ENCODE measurements at places on chromosomes 16 and 17. TPM values are rescaled to one million over a fixed set of nuclear protein-coding genes. Genes with fewer than 3 reads are reported as not detected.
A peak's percentile ranks its signal among the peaks of the same experiment; 100 is the strongest.

- H3K4me1 ChIP-seq, result no peaks in the 10 kb centered on the region
- H3K27me3 ChIP-seq, result no peaks in the 10 kb centered on the region
- H3K27ac ChIP-seq, result no peak overlapping the region
Measured at GRCh38 chr16:75576384-75576811, 10.2 kb downstream of the GABARAPL2 start.

DNA sequence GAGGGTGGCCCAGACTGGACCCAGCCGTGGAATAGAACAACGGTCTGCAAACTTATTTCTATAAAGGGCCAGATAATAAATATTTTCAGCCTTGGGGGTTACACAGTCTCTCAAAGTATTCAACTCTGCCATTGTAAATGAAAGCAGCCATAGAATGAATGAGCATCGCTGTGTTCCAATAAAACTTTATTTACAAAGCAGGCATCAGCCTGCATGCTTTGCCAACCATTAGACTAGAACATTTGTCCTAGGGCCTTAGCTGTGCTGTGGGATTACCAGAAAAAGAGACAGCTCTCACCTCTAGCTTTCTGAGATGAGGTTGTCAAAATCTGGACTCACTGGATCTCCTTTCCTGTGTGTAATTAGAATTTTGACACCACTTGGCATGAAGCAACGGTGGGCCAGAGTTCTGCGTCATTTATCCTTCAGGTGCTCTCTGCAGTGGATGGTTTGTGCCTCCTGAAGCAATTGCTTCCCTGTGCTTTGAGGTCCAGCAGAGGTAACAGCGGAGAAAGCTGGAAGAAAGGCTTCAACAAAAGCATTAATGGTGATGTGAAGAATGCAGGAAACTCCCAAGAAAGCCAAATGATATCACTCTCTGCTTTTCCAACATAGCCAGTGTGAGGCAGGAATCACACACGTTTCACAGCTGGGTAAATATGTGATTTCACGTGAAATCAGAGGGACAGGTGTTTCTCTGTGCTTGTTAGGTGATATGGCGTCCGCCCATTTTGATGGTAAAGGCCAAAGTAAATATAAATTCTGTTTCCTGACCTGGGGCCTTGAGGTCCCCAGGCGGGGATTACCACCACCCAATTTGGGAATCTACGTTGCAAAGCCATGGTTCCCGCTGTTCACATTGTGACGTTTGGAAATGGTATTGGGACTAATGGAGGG is 148.4 kb downstream of the PITPNC1 start:
- no peaks in the 10 kb centered on the region for H3K36me3 ChIP-seq
- H3K27ac ChIP-seq, result no peak overlapping the region
- no peak for DNase-seq
- no peak overlapping the region for H3K4me3 ChIP-seq
- peaks cover 21% of the 10 kb centered on the region for H3K4me1 ChIP-seq

DNA sequence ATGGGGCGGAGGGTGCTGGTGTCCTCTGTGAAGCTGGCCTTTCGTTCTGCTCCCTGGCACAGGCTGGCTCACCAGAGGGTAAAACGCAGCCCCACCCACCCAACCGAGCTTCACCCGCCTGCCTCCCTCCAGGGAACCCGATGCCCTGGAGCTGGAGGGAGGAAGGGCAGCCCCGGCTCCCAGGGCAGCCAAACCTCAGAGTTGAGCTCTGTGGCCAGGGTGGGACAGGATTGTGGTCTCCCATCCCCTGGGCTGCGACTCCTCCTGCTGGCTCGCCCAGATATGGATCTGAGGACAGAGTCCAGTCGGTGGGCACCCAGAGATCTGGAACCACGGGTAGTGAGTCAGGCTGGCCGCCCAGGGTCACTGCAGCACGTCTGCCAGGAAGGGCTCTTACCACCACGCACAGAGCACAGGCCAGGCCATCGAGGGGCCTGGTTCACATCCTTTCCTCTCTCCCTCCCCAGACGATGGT is 42.6 kb upstream of the CHMP6 start:
- no peak overlapping the region for H3K4me3 ChIP-seq
- no peaks in the 10 kb centered on the region for H3K4me1 ChIP-seq

GRCh38 chr17:2837147-2837561 is 40.9 kb downstream of the RAP1GAP2 start:
- H3K4me1 ChIP-seq, result no peaks in the 10 kb centered on the region
- no peak for DNase-seq
- H3K36me3 ChIP-seq, result no peaks in the 10 kb centered on the region
- no peak overlapping the region for H3K4me3 ChIP-seq
- H3K27ac ChIP-seq, result no peak overlapping the region

GRCh38 chr17:40950176-40950575 is 12.7 kb upstream of the KRT23 start:
- H3K4me1 ChIP-seq, result no peaks in the 10 kb centered on the region
- H3K36me3 ChIP-seq, result no peaks in the 10 kb centered on the region
- DNase-seq, result no peak
- H3K27ac ChIP-seq, result no peak overlapping the region

GRCh38 chr17:42708588-42708987 is 26.3 kb downstream of the CNTNAP1 start:
- H3K4me3 ChIP-seq, result no peak overlapping the region
- DNase-seq, result no peak
- H3K36me3 ChIP-seq, result peaks cover 95% of the 10 kb centered on the region
- no peaks in the 10 kb centered on the region for H3K27me3 ChIP-seq
- H3K4me1 ChIP-seq, result no peaks in the 10 kb centered on the region

- peaks cover 30% of the 10 kb centered on the region for H3K4me1 ChIP-seq
- peak within 1 kb of the TSS; percentile 10 for H3K27ac ChIP-seq
- DNase-seq, result no peak
- H3K36me3 ChIP-seq, result no peaks in the 10 kb centered on the region
- H3K4me3 ChIP-seq, result no peak within 1 kb of the TSS
- H3K27me3 ChIP-seq, result no peaks in the 10 kb centered on the region
Measured at GRCh38 chr16:2720064-2720457, at the start of gene PRSS27. TSS of gene PRSS27 (minus strand) at chr16:2720224. CDS start at chr16:2720160, 64 bp downstream.

GRCh38 chr16:12061336-12062055 is 85.0 kb downstream of the SNX29 start:
- no peaks in the 10 kb centered on the region for H3K27me3 ChIP-seq
- H3K36me3 ChIP-seq, result no peaks in the 10 kb centered on the region
- H3K27ac ChIP-seq, result peak overlapping the region; percentile 97
- DNase-seq, result peak; percentile 66

GRCh38 chr16:89341279-89341678 is 123.8 kb downstream of the ZNF778 start:
- peaks cover 18% of the 10 kb centered on the region for H3K4me1 ChIP-seq
- no peak overlapping the region for H3K27ac ChIP-seq
- no peak overlapping the region for H3K4me3 ChIP-seq
- DNase-seq, result no peak
- no peaks in the 10 kb centered on the region for H3K36me3 ChIP-seq
- H3K27me3 ChIP-seq, result no peaks in the 10 kb centered on the region

GRCh38 chr16:24773771-24774427 is 44.4 kb downstream of the TNRC6A start:
- DNase-seq, result no peak
- peaks cover 12% of the 10 kb centered on the region for H3K4me1 ChIP-seq
- no peak overlapping the region for H3K27ac ChIP-seq

DNA sequence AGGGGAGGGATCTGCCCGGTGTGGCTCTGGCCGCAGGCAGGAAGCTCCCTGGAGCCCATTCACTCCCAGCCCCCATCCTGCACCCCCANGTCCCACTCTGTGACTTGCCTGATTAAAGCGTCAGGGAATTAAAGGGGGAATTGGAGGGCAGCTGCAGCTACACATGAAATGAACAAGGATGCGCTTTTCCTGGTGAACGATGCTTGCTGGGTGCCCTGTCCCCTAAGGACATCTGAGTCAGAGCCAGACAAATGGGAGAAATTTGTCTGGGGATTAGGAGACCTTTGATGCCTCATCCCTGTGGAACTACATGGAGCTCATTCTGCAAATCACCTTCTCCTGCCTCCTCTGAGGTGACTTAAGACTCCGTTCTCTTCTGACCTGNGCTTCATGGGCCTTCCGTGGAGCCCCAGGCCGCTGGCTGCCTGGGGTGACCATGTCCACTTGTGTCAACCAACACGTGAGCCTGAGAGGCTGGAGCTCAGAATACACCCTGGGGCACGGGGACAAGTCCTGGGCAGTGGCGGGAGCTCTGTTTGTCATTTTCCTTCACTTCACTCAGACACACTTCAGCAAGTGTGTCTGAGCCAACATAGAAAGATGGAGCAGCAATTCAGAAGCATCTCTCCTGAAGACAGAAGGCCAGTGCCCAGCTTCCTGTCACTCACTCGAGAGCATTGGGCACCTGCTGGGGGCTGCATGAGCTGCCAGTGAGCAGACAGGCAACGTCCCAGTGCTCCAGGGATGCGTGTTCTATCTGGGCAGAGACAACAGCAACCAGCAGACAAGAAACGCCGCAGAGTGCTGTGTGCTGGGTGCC is 54.1 kb downstream of the METRNL start:
- no peaks in the 10 kb centered on the region for H3K36me3 ChIP-seq
- H3K4me1 ChIP-seq, result no peaks in the 10 kb centered on the region
- no peaks in the 10 kb centered on the region for H3K27me3 ChIP-seq
- no peak for DNase-seq
- no peak overlapping the region for H3K4me3 ChIP-seq

DNA sequence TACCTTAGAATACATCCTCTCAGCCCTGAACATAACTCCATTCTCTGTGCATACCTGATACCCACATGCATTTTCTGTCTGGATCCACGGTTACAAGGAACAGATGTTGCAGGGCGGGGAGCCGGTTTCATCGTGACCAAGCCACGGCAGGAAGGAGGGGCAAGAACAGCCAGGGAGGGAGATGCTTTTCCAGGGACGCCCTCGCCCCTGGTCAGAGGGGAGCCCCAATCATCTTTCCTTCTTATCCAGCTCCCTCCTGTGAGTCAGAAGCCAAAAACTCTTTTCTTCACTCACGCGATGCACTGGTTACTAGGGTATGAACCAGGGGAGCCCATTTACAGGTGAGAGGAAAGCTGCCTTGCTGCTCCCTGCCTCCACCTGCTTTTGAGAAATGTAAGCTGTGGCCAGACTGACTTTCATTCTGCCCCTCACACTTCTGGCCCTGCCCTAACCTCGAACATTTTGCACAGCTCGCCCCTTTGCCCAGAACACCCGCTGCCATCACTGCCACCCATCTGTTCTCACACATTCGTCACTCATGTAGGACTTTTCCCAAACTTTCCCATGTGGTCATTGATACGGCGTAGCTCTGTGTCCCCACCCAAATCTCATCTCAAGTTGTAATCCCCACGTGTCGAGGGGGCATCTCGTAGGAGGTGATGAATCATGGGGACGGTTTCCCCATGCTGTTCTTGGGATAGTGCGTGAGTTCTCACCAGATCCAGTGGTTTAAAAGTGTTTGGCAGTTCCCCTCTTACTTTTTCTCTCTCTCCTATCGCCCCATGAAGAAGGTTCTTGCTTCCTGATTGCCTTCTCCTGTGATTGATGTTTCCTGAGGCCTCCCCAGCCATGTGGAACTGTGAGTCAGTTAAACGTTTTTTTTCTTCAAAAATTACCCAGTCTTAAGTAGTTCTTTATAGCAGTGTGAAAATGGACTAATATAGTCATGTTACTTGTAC is 20.5 kb downstream of the FOXL1 start:
- no peaks in the 10 kb centered on the region for H3K36me3 ChIP-seq
- H3K4me3 ChIP-seq, result no peak overlapping the region
- no peak for DNase-seq
- no peaks in the 10 kb centered on the region for H3K27me3 ChIP-seq

- H3K4me1 ChIP-seq, result peaks cover 28% of the 10 kb centered on the region
- no peak overlapping the region for H3K27ac ChIP-seq
- DNase-seq, result no peak
- H3K27me3 ChIP-seq, result peaks cover 73% of the 10 kb centered on the region
Measured at GRCh38 chr17:48994549-48995303, 2.5 kb upstream of the IGF2BP1 start.

DNA sequence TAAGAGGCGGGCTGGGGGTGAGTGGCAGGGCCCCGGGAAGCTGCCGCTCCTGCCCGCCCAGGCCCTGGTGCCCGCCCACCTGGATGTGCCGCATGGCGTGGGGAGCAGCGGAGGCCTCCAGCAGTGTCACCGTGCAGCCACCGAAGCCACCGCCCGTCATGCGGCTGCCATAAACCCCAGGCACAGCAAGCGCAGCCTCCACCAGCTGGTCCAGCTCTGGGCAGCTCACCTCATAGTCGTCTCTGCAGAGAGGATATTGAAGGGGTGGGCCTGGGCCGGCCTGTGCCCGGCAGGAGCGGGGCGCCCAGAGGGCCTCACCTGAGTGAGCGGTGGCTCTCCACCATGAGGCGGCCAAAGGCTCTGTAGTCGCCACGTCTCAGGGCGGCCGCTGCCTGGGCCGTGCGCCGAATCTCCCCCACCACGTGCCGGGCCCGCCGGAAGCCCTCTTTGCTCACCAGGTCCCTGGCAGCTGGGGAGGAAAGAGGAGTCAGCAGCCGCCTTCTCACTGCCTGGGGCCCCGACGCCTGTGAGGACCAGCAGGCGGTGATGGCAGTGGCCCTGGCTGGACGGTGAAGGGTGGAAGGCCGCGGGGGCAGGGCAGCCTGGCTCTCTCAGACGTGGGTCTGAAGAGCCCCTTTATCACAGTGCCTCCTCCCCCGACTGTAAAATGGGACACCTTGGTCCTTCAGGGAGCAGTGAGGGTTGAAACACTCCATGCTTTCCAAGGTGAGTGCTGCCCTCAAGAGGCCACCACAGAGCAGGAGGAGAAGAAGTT is 6.7 kb downstream of the GALK1 start:
- H3K27me3 ChIP-seq, result no peaks in the 10 kb centered on the region
- no peak for DNase-seq
- H3K27ac ChIP-seq, result no peak overlapping the region
- H3K4me3 ChIP-seq, result no peak overlapping the region
- peaks cover 3% of the 10 kb centered on the region for H3K36me3 ChIP-seq

- H3K4me3 ChIP-seq, result no peak overlapping the region
- DNase-seq, result no peak
- no peak overlapping the region for H3K27ac ChIP-seq
- peaks cover 44% of the 10 kb centered on the region for H3K4me1 ChIP-seq
- no peaks in the 10 kb centered on the region for H3K36me3 ChIP-seq
- no peaks in the 10 kb centered on the region for H3K27me3 ChIP-seq
Measured at GRCh38 chr17:78732354-78732753, 49.7 kb downstream of the CYTH1 start.

DNA sequence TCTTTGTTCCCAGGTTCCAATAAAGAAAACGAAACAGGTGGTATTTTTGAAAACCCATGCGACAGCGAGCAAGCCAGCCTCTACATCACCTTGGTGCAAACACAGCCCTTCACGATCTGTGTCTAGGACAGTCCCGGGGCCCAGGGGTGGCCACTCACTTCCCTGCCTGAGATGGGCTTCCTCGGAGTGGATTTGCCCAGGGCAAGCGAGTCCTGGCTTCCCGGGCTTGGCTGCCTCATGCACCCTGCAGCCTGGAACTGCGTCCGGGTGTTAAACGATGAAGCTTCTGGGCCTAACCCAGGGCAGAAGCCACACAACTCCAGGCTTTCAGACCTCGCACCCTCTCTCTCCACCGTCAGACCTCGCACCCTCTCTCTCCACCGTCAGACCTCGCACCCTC is 66.0 kb downstream of the RPH3AL start:
- DNase-seq, result no peak
- no peaks in the 10 kb centered on the region for H3K4me1 ChIP-seq
- H3K36me3 ChIP-seq, result no peaks in the 10 kb centered on the region
- no peak overlapping the region for H3K4me3 ChIP-seq
- no peak overlapping the region for H3K27ac ChIP-seq
- no peaks in the 10 kb centered on the region for H3K27me3 ChIP-seq

The SBK1 gene
- 4.6 TPM for total RNA-seq

The KLHL10 gene
- not detected for total RNA-seq

The TP53TG3B gene
- total RNA-seq, result not detected

The ADAMTS18 gene
- total RNA-seq, result not detected

The KRT14 gene
- not detected for total RNA-seq

The ADORA2B gene
- total RNA-seq, result not detected

The SLC2A4 gene
- total RNA-seq, result 3.0 TPM

The ADAD2 gene
- 0.24 TPM for total RNA-seq

All from thyroid gland (tissue), 4 donors.